H1 (cell line): ENCODE measurements at places on chromosomes 7 and 10.

- DNase-seq = peak; percentile 19
Observed at GRCh38 chr10:63083904-63084689, 49.0 kb upstream of the NRBF2 start.

- no peak for DNase-seq
Observed at GRCh38 chr10:15172306-15172840, 3.9 kb upstream of the NMT2 start.

- DNase-seq = no peak
Observed at GRCh38 chr10:132245056-132245455, 58.3 kb downstream of the DPYSL4 start.

DNA sequence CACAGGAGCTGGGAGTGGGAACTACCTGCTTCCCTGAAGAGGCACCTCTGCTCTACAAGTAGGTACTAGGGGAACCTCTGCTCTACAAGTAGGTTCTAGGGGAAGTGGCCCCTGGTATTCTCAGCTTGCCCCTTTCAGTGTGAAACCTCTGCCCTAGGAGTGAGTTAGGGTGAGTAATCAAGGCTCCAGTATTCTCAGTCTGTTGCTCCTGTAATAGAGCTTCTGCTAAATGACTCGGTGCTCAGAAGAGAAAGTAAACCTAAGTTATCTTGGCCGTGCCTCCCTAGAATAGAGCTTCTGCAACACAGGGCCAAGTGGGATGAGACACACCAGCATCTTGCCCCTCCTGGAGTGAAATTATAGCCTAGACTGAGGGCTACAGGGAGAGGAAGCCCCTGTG is 13.4 kb upstream of the RASSF4 start:
- peak; percentile 16 for DNase-seq

DNA sequence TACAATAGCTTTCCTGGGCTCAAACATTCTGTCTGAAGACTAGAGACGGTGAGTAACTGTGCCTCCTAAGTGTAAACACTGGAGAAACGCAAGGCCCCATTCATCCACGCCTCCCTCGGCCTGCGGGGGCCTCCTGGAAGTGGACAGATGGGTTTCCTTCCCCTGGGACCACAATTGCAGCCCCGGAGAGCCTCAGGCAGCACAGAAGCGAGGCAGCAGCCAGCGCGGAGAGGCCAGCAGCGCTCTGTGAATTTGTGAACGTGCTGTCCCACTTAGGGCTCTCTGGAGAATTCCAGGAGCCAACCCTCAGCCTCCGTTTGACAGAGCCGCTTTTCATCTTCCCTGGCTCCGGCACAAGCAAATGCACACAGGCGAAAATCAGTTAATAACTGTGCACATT is 23.2 kb upstream of the CALN1 start:
- DNase-seq = no peak

GRCh38 chr7:15720849-15721471 is 34.5 kb upstream of the MEOX2 start:
- no peak for DNase-seq

- DNase-seq = no peak
Observed at GRCh38 chr7:127798023-127798422, 146.0 kb downstream of the SND1 start.

- DNase-seq = no peak
Observed at GRCh38 chr7:4108951-4109350, 573.1 kb upstream of the FOXK1 start.

DNA sequence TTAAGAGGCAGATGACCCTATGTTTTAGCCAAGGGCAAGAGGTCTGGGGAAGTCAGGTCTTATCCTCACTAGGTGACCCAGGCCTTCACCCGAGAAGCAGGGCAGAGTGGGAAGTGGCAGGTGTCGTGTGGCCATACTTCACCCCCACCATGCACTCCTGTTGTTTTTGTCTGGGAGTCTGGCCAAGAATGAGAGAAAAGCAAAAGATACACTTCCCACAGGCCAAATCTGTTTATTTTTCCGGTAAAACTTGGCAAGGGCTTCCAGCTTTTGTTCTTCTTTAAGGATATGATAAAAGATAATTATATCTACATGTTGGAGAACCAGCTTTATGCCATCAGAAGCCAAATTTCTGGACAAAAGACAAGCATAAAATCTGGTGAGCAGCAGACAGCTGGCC is 137.4 kb upstream of the CDC14C start:
- DNase-seq = no peak

GRCh38 chr7:51040787-51041186 is 258.1 kb upstream of the GRB10 start:
- no peak for DNase-seq

DNA sequence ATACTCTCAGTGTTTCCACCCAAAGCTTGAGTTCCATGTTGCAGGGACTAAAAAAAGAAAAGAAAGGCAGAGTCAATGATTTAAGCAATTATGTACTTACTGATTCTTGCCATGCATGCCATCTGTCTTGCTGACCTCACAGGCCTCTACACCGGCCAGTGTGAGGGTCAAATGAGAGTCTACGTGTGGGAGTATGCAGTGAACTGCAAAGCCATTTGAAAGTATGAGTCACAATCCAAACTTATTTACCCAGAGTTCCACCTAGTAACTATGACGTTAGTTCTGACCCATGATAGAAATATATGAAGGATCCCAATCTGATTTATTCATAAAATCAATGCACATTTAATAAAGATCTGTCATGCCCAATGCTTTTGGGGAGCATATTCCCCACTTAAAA is 26.5 kb downstream of the PDE1C start:
- DNase-seq = no peak

DNA sequence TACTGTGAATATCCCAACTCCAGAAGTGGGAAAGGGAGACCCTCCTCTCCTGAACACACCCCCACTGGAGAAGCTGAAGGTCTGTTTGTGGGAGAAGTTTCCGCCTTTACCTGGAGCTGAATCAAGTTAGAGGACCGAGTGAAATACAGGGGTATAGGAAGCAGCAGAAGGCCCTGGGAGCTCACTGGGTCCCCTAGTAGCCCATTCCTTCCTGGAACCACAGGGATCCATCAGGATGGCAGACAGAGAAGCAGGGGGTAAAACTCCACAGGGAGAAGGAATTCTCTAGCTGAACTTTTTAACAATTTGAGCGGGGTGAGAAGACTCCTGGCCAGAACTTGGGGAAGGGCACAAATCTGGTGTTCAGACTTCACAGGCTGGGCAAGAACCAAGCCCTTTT is 275.8 kb downstream of the GRID1 start:
- no peak for DNase-seq

DNA sequence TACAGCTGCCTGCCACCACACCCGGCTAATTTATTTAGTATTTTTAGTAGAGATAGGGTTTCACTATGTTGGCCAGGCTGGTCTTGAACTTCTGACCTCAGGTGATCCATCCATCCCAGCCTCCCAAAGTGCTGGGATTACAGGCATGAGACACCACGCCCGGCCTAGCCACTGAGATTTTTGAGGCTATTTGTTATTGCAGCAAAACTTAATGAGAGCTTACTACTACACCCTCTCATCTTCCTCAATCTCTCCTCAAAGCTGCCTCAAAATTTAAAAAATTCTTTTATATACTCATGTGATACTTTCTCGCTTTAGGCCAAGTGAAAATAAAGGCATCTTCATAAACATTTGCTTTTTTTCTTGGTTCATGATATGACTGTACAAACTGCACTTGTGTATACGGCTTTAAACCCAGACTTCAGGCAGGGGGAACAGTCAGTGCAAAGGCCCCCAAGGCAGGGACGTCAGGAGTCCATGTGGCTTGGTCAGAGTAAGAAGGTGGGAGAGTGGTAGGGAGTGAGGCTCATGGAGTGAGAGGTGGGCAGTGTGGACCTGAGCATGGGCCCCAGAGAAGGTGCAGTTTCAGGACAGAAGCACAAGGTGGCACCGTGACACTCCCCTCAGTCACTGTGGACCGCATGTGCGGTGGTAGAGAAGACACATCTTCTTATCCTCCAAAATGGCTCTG is 55.5 kb downstream of the SYPL1 start:
- DNase-seq = peak; percentile 71
